Spleen (tissue), 13 donors: ENCODE measurements at places on chromosomes 1 and 21.

DNA sequence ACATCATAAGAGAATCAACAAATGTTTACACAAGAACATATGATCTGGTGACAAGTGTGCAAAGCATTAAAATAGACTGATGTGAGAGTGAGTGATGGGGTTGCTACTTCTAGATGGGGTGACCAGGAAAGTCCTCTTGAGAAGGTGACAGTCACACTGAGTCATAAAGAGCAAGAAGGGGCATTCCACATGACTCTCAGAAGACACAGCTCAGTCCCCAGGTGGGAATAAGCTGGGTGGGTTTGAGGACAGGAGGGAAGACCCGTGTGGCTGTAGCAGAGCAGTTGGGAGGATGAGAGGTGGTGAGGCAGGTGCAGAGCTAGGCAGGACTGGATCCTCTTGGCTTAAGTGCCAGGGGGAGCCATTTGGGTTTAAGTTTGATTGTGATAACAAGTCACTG is 53.1 kb downstream of the TNR start:
- H3K27me3 ChIP-seq: no peaks in the 10 kb centered on the region
- H3K4me1 ChIP-seq: no peaks in the 10 kb centered on the region
- no peak for DNase-seq
- no peak overlapping the region for H3K4me3 ChIP-seq

DNA sequence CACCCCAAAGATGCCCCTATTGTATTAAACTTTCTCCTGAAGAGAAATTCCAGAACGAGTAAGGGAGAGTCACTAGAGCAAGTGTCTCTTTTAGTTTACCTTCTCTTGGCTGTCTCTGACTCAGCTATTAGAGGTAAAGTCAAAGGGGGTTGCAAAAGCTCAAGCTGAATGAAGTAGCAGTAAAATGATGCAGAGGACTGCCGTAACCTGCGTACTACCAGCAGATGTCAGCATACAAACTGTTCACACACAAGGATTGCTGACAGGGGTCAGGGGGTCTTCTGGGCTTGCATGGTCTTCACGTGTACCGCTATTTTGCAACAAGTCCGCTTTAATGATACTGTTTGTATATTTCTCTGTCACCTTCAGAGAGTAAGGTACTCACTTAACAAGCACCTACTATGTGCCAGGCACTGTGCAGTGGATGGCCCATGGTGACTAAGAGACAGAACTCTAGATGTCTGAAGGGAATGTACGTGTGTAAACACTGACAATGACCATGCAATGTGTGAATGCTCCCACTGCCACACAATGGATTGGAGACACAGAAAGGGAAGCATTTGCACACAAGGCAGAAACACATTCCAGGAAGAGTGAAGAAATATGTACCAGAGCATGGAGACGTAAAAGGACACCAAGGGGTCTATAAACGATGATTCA is 34.9 kb downstream of the CHML start:
- H3K36me3 ChIP-seq: no peaks in the 10 kb centered on the region
- no peaks in the 10 kb centered on the region for H3K27me3 ChIP-seq
- no peak overlapping the region for H3K27ac ChIP-seq

DNA sequence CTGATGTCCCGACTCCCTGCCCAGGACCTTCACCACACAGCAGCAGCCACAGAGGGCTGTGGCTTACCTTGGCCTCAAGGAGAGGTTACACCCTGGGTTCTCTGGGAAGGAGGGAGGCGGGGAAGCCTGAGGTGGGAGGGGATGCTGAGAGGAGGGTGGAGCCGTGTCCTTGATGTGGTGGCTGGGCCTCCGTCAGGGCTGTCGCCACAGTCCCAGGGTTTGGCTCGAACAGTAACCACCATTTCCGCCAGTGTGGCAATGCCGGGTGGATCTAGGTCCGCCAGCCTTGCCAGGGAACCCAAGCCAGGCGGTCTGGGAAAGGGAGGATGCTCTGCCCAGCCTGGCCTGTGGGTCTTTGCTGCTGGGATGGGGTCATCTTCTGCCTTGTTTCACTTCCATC is 18.4 kb upstream of the CDCA8 start:
- H3K4me3 ChIP-seq: no peak overlapping the region
- DNase-seq: peak; percentile 72
- no peaks in the 10 kb centered on the region for H3K36me3 ChIP-seq
- peaks cover 29% of the 10 kb centered on the region for H3K4me1 ChIP-seq
- H3K27me3 ChIP-seq: peaks cover 32% of the 10 kb centered on the region

DNA sequence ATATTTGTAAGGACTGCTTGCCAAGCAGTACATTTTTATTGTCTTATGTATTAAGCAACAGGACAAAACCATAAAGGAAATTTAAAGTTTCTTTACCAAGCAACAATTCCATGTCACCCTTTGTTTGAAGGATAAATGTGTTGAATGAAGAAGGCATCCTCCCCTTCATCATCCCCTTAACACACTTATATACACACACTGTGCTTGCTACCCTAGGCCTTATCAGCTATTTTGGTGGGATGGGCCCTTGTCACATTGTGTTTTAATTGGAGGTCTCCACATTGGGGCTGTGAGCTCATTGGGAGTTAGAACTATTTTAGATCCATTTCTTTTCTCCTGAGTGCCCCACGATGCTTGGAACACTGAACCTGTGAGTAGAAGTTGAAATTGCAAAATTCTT is 1.9 kb downstream of the VANGL1 start:
- H3K27ac ChIP-seq: no peak overlapping the region
- DNase-seq: no peak
- no peak overlapping the region for H3K4me3 ChIP-seq
- H3K4me1 ChIP-seq: peaks cover 30% of the 10 kb centered on the region
- no peaks in the 10 kb centered on the region for H3K27me3 ChIP-seq
